NCI-H1048 (cell line): ENCODE measurements at places on chromosomes 1 and 21.

DNA sequence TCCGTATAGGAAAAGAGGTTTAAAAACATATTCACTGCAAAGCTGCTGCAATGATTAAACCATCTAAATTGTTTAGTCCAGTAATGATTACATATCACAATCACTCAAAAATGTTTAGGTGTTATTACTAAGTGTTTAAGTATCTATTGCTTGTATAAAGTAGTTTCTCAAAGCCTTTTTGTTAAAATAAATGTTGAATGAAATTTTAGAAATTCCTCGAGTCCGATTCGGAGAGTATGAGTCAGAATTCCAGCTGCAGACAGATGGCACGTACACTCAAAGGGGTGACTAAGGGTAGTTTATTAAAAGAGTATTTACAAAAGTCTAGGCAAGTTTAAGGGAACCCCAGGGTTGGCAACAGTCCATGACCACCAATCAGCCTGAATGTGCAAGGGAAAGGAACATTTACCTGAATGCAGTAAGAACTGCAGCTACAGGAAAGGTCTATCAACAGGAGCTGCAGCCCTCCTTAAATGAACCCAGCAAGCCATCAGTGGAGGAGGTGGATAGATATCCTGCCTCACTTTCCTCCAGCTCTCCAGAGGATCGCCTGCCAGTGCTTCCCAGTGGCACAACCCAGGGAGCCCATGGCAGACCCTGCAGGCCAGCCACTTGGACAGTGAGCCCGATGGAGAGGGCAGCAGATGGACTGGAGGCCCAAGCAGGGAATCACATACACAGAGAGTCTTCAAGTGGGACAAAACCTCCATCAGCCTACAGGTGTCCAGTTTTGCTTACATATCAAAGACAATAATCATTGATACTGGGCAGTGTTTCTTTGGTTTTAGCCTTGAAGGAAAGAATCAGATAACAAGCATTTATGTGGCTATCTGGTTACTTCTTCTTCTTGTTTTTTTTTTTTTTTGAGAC lies 92.1 kb upstream of the SLC44A3 start:
- no peak for DNase-seq

DNA sequence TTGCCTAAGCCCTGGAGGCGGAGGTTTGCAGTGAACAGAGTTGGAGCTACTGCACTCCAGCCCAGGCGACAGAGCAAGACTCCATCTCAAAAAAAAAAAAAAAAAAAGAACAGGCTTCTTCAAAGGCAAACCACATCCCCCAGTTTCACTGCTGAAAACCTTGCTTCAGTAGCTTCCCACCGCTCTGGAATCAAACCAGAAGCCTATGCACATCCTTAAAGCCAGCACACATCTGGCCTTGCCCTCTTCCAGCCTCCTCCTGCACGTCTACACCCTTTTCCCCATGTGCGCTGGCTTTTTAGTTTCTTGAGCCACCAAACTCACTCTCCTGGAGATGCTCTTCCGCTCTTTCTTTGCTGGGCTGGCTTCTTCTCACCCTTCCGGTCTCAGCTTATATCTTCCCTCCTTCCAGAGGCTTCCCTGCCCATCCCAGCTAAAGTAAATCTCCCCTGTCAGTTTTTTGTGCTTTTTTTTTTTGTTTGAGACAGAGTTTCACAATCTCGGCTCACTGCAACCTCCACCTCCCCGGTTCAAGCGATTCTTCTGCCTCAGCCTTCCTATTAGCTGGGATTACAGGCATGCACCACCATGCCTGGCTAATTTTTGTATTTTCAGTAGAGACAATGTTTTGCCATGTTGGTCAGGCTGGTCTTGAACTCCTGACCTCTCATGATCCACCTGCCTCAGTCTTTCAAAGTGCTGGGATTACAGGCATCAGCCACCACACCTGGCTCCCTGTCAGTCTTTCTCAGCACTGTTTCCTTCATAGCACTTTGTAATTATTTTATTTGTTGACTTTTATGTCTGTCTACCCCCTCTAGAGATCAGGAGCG lies 42.0 kb upstream of the ID3 start:
- no peak for DNase-seq

- DNase-seq, result no peak
Observed at GRCh38 chr1:210447456-210448057, 118.9 kb downstream of the HHAT start.

- no peak for DNase-seq
Observed at GRCh38 chr1:111887385-111887784, 102.1 kb downstream of the KCND3 start.

DNA sequence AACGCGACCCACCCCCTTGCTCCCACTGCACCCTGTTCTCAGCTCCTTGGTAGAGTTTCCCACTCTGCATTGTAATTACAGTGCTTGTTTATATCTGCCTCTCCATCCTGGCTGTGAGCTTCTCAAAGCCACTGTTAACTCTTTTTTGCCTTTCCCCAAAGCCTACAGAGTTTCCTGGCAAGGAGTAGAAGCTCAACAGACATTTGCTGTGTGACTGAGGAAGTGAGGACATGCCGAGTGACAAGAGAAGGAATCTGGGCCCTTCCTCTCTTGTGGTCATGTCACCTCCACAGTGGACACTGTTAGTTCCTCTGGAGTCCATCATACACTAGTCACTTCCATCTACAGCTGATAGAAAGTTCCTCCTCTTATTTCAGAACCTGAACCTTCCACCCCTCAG lies 6.1 kb upstream of the IGSF8 start:
- DNase-seq, result no peak

- no peak for DNase-seq
Observed at GRCh38 chr1:51690285-51690961, 73.5 kb downstream of the OSBPL9 start.

- DNase-seq, result no peak
Observed at GRCh38 chr1:88608139-88608943, 75.7 kb upstream of the PKN2 start.

DNA sequence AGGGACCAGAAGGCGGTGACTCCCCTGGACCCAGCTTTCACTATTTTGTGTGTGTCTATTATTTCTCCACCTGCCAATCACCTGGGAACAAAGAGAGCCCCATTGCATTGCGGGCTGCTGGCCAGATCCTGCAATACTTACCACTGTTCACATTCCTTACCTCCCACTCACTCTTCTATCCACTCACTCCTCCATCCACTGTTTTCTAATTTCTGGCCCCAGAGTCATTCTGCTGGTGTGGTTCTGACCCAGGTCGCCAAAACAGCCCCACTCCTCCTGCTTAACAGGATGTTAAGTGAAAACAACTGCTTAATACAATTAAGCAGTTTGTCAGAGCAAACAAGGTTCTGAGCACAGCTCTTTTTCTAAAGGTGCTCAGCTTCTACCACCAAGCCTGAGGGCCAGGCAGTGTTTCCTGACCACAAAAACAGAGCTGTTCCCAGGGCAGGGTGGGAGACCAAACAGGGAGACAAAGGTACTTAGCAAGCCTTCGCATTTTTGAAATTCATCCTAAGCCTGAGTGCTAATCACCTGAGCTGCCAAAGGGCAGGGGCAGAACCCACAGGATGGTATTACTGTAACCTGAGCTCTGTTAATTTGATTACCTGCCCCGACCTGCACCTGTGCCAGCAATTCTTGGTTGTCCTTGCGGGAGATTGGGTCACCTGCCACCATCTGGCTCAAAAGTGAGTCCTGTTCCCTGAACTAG lies 38.5 kb upstream of the EFCAB14 start:
- DNase-seq, result no peak

GRCh38 chr1:156489935-156490293 lies 10.7 kb downstream of the MEF2D start:
- DNase-seq, result no peak

DNA sequence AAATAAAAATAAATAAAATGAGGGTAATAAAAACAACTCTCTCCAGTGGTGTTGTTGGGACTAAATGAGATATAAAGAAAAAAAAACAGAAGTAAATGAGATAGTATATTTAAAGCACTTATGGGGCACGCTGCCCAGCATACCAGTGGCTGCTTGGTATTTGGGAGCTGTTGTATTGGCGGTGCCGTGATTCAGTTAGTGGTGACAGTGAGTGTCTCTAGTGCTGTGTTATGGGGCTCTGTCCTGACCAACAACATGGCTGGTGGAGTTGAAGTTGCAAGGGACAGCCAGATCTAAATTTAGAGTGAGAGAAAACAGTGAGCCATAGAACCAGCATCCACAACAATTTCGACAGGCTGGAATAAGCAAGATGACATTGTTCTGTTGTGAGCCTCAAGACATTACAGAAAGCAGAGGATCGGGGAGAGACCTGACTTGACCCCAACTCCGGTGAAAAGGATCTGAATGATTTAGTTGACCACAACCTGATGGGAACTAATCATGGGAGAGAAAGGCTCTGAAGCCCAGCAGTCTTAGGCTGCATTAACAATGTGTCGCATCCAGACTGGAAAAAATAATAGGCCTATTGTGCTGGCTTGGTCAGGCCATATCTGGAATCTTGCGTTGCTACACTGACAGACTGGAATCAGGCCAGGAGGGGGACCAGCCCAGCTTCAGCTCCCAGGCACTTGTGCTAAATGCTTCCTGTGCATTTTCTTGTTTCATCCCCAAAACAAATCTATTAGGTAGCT lies 2.4 kb upstream of the MFSD2A start:
- DNase-seq, result no peak

DNA sequence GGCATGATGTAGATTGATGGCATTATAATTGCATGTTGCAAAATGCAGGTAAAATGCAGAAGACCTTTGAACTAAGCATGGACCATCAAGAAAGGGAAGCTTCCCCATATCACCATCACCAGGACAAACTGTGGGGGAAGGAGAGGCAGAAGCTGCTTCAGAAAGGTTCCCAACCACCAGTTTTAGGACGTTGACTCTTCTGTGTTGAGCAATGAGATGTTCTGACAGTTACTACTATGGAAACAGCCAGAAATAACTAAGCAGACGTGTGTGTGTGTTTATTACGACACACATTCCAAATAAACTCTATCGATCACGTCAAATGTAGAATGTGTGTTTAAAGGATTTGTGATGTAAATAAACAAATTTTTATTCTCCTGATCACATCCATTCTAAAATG lies 110.2 kb upstream of the PLD5 start:
- DNase-seq, result no peak

DNA sequence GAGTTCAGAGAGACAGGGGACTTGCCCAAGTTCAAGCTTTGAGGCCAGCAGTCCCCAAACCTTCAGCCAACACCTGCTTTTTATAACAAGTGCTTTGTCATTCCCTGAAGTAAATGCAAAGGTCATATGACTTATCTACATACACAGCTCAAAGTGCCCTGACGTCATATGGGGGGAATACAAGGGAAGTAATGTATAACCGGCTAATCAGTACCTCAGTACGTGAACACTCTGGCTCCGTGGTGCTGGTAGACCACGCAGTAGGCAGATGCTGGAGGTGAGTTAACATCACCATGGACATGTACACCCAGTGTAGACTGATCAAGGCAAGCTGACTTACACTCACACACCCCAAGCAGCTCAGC lies 60.0 kb downstream of the BACE2 start:
- no peak for DNase-seq

GRCh38 chr1:33823401-33823800 lies 40.5 kb upstream of the HMGB4 start:
- no peak for DNase-seq

DNA sequence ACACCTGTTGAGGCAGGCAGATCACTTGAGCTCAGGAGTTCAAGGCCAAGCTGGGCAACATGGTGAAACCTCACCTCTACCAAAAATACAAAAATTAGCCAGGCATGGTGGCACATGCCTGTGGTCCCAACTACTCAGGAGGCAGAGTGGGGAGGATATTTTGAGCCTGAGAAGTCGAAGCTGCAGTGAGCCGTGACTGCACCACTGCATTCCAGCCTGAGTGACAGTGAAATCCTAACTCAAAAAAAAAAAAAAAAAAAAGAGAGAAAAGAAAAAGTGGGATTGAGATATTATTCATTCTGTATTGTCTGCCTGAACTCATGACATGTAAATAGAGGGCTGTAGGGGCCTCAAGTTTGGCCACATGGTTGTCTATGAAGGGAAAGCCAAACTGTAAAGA lies 37.3 kb downstream of the WNT2B start:
- no peak for DNase-seq

DNA sequence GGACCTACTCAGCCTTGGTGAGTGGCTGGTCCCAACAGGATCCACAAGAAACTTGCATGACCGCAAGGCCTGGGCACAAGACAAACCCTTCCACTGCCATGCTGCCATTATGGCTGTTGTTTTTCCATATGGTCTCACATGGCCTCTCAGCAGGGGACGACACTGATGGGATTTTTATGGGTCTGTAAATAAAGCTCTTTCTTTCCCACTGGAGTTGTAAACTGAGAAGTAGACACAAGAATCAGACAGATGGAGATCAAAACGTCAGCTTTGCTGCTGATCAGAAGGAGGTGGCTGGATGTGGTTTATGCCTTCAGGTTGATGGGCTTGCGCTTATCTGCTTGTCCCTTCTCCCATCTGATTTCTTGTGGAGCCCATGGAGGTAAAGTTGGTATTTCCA lies 138.1 kb upstream of the KCNJ6 start:
- no peak for DNase-seq

GRCh38 chr1:165069829-165070228 lies 286.7 kb downstream of the LMX1A start:
- DNase-seq, result no peak

DNA sequence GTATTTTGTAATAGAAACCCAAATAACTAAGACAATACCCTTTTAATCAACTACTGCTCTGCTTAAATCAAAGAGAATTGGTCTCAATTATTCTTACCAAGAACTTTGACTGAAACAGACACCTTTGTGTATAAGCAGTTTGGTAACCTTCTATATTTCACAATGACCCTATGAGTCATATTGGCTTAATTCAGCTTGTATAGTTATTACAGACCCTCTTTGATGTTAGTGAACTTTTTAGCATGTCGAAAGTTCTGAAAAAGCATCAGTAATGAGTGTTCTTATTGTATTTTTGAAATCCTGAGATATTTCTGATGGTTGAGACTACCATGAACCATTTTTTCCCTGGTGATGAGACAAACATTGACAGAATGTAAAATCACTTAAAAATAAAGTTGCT lies 43.3 kb upstream of the RABGAP1L start:
- no peak for DNase-seq

DNA sequence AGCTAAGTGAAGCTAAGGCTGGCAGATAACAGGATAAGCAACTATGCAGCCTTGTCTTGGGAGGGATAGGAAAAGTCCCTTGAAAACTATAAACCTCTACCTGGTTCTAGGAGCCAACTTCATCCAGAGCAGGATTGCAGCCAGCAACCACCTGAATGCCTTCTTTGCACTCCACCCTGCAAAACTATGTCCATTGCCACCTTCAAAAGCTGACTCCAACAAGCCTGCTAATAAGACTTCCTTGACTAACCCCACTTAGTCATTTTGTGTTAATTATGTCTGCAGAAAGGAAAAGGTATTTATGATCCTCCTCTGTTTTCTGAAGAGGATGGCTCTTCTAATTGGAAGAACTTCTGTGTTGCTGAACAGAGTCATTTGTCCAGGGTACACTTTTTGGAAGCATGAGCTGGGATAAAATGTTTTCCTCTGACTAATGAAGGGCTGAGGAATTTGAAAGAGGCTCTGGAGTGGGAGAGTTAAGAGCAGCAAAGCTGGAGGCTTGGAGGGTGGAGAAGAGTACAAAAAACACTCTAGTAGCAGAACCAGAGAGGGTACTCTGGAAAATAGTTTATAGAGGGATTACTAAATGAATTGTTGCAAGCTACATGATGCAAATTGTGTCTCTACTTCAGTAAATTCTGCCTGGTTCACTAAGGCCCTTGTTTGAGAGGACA lies 9.6 kb upstream of the RIMKLA start:
- DNase-seq, result no peak
